ENCODE measurements at places on chromosomes 6 and 20. TPM values are rescaled to one million over a fixed set of nuclear protein-coding genes. Genes with fewer than 3 reads are reported as not detected.

Gene ARMH2
- total RNA-seq, result not detected

Gene ANKS1A
- 37.9 TPM for total RNA-seq

Gene TBX18
- 85.4 TPM for total RNA-seq

Gene ZFAND3
- 45.4 TPM for total RNA-seq

Gene NKAPL
- 0.49 TPM for total RNA-seq

Gene POPDC3
- not detected for total RNA-seq

Gene UBD
- not detected for total RNA-seq

Gene NNAT
- 0.81 TPM for total RNA-seq

Gene TREM1
- 11.7 TPM for total RNA-seq

Gene HUS1B
- 2.6 TPM for total RNA-seq

Gene HCK
- 38.1 TPM for total RNA-seq

Gene ECT2L
- not detected for total RNA-seq

Gene UST
- 30.8 TPM for total RNA-seq

Gene ZC3H12D
- 3.8 TPM for total RNA-seq

Gene RNF146
- total RNA-seq, result 37.6 TPM

Gene EFCAB8
- total RNA-seq, result 1.5 TPM

Gene BTNL2
- not detected for total RNA-seq

Gene DOK5
- 8.3 TPM for total RNA-seq

Gene SIRPB2
- total RNA-seq, result 11.0 TPM

Gene UNC5CL
- total RNA-seq, result 2.2 TPM

Gene PKIB
- 6.0 TPM for total RNA-seq

Gene EPM2A
- total RNA-seq, result 45.4 TPM

Gene EYS
- total RNA-seq, result not detected

Gene SYCP2
- total RNA-seq, result 0.95 TPM

Gene TBXT
- not detected for total RNA-seq

Gene FABP7
- not detected for total RNA-seq

Gene HSPA1A
- total RNA-seq, result 240 TPM

Gene COL21A1
- 53.7 TPM for total RNA-seq

Gene DEFB124
- total RNA-seq, result not detected

Gene PXT1
- not detected for total RNA-seq

Gene SMAP1
- total RNA-seq, result 26.0 TPM
